ENCODE measurements at places on chromosomes 2 and 18. TPM values are rescaled to one million over a fixed set of nuclear protein-coding genes. Genes with fewer than 3 reads are reported as not detected.

Gene ANKRD53
- 1.3 TPM for total RNA-seq

DNA sequence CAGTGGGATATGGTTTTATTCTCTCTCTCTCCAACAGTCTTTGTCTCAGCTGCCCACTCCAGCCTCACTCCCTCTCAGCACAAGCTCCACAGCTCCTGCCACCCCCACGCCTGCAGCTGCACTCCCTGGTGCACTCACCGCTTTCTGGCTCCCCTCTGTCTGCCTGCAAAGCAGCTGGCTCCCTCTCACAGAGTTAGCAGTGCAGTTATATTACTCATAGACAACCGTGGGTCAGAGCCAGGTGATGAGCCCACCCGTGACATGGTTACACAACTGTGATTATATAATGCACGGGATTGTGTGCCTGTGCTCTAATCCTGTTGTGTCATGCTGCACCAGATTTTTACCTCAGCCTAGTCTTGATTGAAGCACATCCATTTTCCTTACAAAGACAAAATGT is 276.9 kb upstream of the CHAC2 start:
- H3K36me3 ChIP-seq, result no peaks in the 10 kb centered on the region
- H3K4me1 ChIP-seq, result no peaks in the 10 kb centered on the region
- peak; percentile 72 for DNase-seq

DNA sequence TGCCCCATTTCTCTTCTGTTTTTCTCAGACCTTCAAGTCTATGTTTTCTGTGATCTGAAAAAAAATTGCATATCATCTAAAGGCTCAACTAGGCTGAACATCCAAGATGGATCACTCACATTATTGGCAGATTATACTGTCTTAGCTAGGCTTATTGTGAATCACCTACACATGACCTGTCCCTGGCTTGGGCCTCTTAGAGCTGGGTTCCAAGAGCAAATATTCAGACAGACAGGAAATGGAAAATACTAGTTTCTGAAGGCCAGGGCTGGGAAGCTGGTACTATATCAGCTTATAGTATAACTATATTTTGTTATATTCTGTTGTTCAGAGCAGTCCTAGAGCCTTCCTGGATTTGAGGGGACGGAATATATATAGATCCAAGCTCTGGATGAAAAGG is 90.3 kb downstream of the PIK3C3 start:
- peaks cover 4% of the 10 kb centered on the region for H3K4me1 ChIP-seq
- no peaks in the 10 kb centered on the region for H3K27me3 ChIP-seq
- no peak overlapping the region for H3K27ac ChIP-seq

Gene DCDC2C
- not detected for total RNA-seq

- H3K27me3 ChIP-seq, result no peaks in the 10 kb centered on the region
- H3K36me3 ChIP-seq, result no peaks in the 10 kb centered on the region
- H3K4me3 ChIP-seq, result no peak overlapping the region
- H3K27ac ChIP-seq, result no peak overlapping the region
- DNase-seq, result no peak
- H3K4me1 ChIP-seq, result no peaks in the 10 kb centered on the region
Measured at GRCh38 chr2:134602666-134603065, 116.1 kb downstream of the TMEM163 start.

DNA sequence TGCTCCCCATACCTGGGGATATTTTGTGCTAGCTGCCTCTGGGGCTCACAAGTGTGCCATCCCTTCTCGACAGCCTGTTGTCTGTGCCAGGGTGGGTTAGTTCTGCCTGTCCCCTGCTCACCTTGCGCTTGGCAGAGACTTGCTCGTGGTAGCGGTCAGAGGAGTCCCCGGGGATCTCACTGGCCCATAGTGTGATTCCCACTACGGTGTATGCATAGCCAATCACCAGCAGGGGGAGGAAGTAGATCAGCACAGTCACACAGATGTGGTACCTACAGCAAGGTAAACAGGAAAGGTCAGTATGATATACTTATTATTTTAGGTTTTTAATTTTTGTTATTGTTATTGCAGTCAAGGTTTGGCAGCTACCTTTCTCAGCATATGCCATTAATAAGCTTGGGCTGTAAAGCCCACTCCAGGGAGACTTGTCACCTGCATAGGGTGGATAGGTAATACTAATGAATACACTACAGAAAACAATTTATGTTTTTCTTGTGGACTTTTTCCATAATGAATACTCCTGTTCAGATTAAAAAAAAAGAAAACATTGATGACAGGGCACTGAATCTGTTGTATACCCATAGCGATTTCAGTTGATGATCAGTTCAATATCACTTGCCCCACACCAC is 95.2 kb downstream of the POLE4 start:
- no peak overlapping the region for H3K4me3 ChIP-seq
- H3K36me3 ChIP-seq, result no peaks in the 10 kb centered on the region
- no peak for DNase-seq
- no peaks in the 10 kb centered on the region for H3K27me3 ChIP-seq

DNA sequence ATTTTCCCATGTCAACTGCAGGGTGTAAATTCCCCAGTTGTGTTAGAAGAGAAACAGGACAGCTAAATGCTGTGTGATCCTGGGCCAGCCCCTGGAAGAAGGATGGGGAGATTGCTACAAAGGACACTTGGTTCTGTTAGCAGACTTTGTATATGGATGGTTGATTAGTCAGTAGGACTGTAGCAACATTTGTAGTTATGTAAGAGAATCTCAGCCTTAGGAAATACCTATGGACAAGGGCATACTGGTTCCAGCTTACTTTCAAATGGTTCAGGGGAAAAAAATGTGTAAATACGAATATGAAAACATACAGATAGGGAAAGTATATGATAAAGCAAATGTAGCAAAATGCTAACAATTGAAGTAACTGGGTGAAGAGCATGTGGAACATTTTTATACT is 47.6 kb downstream of the GNAL start:
- DNase-seq, result no peak
- no peak overlapping the region for H3K4me3 ChIP-seq
- H3K27me3 ChIP-seq, result no peaks in the 10 kb centered on the region
- no peak overlapping the region for H3K27ac ChIP-seq
- no peaks in the 10 kb centered on the region for H3K4me1 ChIP-seq
- no peaks in the 10 kb centered on the region for H3K36me3 ChIP-seq

Gene LAMA1
- total RNA-seq, result 14.1 TPM

DNA sequence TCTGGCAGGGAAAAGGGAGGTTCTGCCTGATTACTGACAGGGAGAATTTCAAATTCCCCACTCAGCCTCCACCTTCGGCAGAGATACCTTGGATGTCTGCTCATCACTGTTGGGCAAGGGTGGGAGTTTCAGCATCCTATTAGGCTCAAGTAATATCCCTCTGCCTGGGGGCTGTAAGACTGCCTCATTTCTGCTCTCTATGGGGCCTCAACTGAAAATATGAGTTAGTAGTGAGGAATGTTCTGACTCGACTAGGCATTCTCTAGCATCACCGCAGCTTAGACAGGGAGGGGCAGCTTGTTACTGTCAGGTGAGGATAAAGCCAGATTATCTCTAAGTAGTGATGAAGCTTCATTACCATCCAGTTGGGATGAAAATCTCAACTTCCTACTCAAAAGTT is 87.7 kb upstream of the LRP1B start:
- H3K4me1 ChIP-seq, result no peaks in the 10 kb centered on the region
- H3K27me3 ChIP-seq, result no peaks in the 10 kb centered on the region
- no peaks in the 10 kb centered on the region for H3K36me3 ChIP-seq
- no peak for DNase-seq

Gene OSBPL1A
- 40.3 TPM for total RNA-seq

DNA sequence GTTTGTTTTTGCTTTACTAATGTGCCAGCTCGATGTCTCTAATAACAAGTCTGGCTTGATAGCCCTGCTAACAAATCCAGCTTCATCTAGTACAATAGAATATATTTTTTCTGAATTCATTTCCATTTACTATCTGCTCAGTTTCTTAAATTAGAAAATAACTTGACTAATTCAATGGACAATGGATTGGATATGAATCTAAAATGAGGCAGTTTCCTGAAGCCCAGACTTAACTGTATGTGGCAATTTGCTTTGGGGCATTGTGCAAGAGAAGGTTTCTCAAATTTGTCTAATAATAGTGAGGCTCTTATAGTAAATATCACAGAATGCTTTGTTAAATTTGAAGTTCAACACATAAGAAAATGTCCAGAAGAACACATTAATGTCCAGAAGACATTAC is 25.8 kb downstream of the CALCRL start:
- no peaks in the 10 kb centered on the region for H3K4me1 ChIP-seq
- no peak overlapping the region for H3K27ac ChIP-seq
- H3K4me3 ChIP-seq, result no peak overlapping the region
- no peaks in the 10 kb centered on the region for H3K36me3 ChIP-seq
- DNase-seq, result no peak

Gene MLPH
- 9.6 TPM for total RNA-seq

DNA sequence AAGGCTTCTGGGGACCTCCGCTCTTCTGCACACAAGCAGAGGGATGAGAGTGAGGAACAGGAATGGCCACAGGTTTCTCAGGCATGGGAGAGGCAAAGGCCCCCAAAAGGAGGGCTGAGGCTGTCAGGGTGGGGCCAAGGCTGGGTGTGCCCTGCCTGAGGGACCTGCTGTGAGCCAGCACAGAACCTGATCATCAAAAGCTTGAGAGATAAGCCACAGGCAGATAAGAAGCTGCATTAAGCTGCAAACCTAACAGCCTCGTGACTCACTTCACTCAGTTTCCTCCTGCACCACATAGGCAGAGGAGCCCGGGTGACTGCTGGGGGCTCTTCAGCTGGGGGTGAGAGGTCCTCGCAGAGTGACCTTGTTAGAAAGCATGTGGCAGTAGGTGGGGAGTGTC is 64.5 kb upstream of the LAPTM4A start:
- H3K36me3 ChIP-seq, result no peaks in the 10 kb centered on the region
- no peak overlapping the region for H3K27ac ChIP-seq
- H3K4me1 ChIP-seq, result no peaks in the 10 kb centered on the region

DNA sequence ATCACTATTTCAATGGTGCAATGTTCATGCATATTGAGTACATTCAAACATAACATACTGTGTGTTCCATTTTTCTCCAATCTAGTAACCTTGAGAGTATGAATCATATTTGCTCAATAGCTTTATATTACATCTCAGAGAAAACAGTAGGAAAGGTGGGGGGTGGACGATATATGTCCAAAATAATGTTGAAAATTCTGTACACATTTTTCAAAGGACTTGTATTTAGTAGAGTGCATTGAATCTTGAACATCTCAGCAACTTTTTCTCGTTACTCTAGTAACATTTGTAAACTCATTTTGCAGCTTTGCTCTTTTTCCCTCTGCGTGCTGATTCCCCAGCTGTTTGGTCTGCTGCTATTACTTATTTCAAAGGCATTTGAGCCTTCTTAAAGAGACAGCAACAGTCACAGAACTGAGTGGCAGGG is 1487.0 kb downstream of the LRP1B start:
- H3K27me3 ChIP-seq, result no peaks in the 10 kb centered on the region
- H3K36me3 ChIP-seq, result no peaks in the 10 kb centered on the region
- H3K27ac ChIP-seq, result no peak overlapping the region
- DNase-seq, result no peak
- H3K4me3 ChIP-seq, result no peak overlapping the region
- H3K4me1 ChIP-seq, result no peaks in the 10 kb centered on the region

DNA sequence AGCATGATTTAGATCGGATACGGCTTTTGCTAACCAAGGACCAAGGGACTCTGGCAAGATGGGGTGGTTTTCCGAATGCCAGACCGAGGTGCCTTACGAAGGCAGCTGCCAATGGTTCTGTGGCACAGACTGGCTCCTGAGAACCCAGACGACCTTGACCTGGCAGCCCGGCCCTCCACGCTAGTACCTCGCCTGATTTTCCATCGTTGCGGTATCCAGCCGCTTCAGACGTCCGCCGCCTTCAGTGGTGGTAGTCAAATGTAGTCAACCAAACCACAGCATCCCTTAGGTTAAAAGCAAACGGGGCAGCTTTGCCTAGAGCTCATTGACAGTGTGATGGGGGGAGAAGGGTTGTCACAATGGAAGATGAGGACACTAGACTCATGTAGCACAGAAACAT is 42.6 kb downstream of the GBX2 start:
- H3K4me1 ChIP-seq, result no peaks in the 10 kb centered on the region
- H3K27ac ChIP-seq, result no peak overlapping the region
- no peak overlapping the region for H3K4me3 ChIP-seq
- no peaks in the 10 kb centered on the region for H3K27me3 ChIP-seq
- no peak for DNase-seq

- H3K4me3 ChIP-seq, result no peak overlapping the region
- DNase-seq, result no peak
- peaks cover 21% of the 10 kb centered on the region for H3K4me1 ChIP-seq
- H3K27me3 ChIP-seq, result no peaks in the 10 kb centered on the region
Measured at GRCh38 chr2:64276417-64277095, 132.3 kb upstream of the PELI1 start.

- no peaks in the 10 kb centered on the region for H3K4me1 ChIP-seq
- peak; percentile 47 for DNase-seq
- no peak overlapping the region for H3K27ac ChIP-seq
- H3K36me3 ChIP-seq, result no peaks in the 10 kb centered on the region
Measured at GRCh38 chr2:168722592-168722991, 79.8 kb upstream of the NOSTRIN start.
